NCI-H748 treated with DMSO at 0.1 percent for 48 hours (cell line): ENCODE measurements at places on chromosomes 6 and 20.

GRCh38 chr20:46142124-46142523 is 24.0 kb downstream of the CD40 start:
- no peak for DNase-seq

DNA sequence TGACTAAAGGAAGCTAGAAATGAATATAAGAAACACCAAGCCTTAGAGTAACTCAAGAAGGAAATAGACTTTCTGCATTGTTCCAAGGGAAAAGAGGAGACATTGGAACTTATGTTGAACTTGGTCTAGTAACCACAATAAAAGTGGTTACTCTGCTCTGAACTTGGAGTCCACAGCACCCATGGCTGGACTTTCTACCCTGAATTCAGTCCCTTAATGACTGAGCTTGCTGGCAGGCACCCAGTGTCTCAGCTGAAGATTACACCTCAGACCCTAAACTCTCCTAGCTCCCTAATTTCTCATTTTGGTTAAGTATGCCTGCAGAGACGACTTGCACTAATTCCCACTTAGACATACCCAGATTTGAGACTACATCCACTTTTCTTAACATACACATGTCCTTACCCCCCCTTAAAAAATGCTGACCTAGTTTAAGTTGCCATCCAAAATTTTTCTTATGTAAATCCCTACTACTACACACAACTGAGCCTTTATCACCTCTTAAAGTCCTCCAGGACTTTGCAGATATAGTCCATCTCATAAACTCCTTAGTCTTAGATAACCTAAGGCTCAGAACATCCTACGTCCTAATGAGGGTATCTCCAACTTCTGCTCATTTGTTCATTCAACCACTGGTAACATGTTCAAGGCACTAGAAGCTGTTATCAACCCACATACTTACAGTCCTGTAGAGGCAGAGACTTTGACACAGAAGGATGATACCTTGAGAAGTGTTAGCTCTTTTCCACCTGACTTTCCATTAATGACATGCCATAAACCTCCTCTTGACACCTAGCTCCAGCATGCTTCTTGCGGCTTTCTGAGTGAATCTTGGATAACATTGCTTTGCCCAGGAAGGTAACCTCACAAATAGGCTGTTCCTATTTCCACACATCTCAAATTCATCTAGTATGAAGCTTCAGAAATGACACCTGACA is 129.8 kb downstream of the ALDH8A1 start:
- no peak for DNase-seq

GRCh38 chr6:135256866-135257265 is 75.8 kb downstream of the MYB start:
- DNase-seq, result no peak

GRCh38 chr6:52050051-52050405 is 37.4 kb downstream of the PKHD1 start:
- no peak for DNase-seq

GRCh38 chr6:43949551-43949991 is 177.7 kb downstream of the MRPL14 start:
- DNase-seq, result no peak

DNA sequence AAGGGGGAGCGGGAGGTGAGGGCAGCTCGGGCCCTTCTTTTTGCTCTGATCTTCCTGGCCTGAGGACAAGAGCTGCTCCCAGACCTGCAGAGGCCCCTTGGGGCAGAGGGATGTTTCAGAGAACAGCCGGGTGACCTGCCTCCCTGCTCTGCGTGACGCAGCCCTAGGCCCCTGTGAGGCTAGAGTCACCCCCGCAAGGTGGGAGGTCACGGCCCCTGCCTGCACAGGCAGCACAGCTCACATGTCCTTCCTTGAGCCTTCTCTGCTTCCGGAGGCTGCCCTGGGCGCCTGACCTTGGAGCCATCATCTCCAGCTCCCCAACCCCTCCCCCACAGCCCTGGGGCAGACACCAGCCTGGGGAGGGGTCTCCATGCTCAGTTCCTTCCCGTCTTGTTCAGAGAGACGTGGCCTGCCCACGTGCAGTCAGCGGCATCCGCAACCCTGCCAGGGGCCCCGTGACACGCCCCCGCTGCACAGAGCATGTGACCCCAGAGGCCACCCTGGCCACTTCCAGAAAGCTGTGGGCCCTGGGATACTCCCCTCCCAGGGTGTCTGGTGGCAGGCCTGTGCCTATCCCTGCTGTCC is at the start of gene BIRC7:
TSS of gene BIRC7 (plus strand) at position 507 of the 585 bp plus-strand sequence. CDS start 192 bp downstream, outside the sequence.
- DNase-seq, result no peak

DNA sequence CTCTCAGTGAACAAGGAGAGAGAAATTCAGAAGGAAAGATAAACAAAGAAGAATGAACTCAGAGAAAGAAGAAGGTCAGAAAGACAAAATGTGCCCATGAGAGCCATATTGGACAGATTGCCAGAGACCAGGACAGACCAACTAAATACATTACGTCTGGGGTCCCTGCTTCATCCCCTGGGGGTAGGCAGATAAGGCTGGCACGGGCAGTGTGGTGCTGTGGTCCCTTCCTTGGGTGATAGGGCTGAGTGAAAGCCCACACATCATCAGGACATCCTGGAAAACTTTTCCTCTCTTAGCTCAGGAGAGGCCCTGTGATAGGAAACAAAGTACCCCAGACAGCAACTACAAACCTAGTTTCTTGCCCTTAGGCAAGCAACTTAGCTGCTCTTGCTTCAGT is 13.2 kb upstream of the ARMC12 start:
- no peak for DNase-seq

DNA sequence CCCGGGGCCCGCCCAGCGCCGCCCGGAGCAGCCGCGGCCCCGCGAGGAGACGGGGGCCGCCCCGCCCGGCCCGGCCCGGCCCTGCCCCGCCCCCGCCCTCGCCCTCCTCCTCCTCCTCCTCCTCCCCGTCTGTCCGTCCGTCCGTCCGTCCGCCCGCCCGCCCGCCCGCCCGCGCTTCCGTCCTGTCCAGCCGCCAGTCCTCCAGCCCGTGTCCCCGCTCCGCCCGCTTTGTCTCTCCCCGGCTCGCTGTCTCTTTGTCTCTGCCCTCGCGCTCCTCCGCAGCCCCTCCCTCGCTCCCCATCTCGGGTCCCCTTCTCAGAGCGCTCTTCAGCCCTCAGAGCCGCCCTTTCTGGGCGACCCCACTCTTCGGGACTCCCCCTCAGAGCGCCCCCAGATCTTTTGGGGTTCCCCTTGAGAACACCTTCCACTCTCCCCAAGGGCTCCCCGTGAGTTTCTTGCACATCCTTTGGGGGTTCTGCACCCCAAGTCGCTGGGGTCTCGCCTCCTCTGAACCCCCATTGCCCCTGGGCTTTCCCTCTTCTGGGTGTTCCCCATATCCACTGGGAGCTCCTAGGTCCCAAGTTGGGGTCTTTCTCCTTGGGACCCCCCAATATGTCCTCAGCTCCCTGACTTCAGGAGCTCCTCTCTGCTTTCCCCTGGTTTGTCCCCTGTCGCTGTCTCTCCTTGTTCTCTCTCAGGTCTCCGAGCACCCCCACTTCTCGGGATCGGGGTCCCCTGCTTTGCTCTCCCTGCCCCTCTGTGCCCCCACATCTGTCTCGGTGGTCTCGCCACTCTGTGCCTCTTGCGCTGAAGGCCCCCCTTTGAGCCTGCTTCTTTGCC is 79.5 kb upstream of the MYL9 start:
- DNase-seq, result peak; percentile 19

DNA sequence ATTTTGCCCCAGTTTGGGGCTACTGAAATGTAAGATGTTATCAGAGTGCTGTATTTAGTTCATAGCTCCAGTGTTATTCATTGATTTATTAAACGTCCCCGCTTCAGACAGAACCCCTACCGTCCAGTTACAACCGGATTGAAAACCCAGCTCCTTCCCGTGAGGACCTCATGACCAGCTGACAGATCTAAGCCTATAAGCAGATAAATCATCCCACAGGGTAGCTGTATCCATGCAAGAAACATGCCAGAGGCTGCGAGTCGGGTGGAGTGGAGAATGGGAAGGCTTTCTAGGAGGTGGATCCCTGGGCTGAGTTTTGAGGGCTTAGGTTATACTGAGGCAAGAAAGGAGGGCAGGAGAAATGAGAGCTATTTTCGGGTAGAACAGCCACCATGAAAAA is 260.0 kb downstream of the ARID1B start:
- DNase-seq, result no peak

GRCh38 chr6:56860475-56860874 is 94.4 kb upstream of the BEND6 start:
- no peak for DNase-seq

GRCh38 chr6:1802491-1803395 is 193.0 kb downstream of the FOXC1 start:
- no peak for DNase-seq

DNA sequence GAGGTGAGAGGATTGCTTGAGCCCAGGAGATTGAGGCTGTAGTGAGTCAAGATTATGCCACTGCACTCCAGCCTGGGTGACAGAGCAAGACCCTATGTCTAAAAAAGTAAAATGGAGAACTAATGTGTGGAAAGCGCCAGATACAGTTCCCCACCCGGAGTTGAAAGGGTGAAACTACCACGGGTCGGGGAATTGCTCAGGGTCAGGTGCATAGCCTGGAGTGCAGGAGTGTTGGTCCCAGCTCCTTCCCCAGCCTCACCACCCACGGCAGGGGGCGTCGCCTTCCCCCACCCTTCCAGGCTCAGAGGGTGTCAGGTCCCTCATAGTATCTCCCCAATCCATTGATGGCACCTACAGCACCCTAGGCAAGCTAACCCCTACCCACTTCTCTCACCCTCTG is 26.1 kb downstream of the C20orf203 start:
- no peak for DNase-seq

DNA sequence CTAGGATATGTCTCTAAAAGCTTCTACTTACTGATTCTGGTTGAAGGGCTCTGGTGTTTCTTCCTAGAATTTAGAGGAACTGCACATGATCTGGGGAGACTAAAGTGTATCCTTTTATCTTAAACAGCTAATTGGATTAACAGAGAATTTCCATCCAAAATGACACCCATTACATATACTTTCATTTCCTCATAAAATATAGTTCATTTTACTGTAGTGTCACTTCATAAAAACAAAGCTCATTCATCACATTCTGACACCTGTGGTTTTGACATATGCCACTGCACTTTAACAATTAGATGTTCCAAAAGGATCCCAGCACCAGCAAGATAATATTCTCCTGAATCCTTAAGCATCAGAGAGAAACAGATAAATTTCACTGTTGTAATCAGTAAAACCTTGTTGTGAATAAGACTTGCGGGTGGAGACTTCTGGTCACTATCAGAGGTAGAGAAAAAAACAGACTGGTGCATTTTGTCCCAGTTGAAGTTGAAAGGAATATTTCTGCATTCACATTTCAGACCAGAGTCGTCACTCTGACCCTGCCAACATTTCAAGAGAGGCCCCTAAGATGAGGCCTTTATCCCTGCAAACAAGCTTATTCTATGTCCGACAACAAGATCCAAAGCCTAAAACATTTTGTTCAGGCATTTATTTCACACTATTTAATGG is 175.3 kb upstream of the BMP5 start:
- no peak for DNase-seq

- DNase-seq, result no peak
These were observed 37.0 kb downstream of the RRBP1 start for GRCh38 chr20:17645010-17645409.

DNA sequence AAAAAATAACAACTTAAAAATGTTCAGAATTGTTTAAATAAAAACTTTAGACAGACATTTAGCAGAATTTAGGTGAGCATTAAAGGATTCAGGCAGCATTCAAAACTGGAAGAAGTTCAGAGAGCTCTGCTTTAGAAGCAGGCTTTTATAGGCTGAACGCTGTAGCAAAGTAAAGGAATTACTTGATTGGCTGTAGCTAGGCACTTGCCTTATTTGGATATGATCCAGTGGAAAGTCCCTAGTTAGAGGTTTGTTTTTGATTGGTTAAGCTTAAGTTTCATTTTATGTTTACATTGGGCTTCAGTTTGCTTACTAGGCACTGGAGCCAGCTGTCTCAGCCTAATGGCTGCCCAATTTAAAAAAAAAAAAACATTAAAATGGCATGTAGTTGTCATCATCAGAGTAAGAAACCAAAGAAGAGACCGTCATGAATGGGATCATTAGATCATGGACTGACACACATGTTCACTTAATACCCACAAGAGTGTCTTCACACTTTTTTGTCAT is 65.1 kb downstream of the CBFA2T2 start:
- peak; percentile 97 for DNase-seq

GRCh38 chr6:119148098-119148824 is 69.8 kb upstream of the FAM184A start:
- peak; percentile 64 for DNase-seq

GRCh38 chr6:105250533-105250932 is 70.7 kb upstream of the POPDC3 start:
- DNase-seq, result no peak

DNA sequence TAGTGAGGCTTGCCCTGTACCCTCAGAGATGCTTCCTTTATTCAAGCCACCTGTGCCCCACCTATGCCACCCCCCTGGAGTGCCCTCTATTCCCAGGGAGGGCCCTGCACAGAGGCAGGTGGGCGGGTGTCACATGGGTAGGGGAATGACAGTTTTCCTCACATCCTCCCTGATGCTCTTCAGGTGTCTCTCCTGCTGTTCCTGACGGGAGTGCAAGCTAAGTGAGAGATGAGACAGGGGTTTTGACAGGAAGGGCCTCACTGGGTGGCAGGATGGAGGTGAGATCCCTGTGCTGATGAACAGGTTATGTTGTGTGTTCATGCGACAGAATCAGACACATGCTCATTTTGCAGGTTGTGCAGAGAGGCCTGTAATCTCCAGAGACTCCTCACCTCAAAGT is 164.1 kb upstream of the CHD6 start:
- DNase-seq, result no peak

- DNase-seq, result peak; percentile 51
These were observed 1.3 kb downstream of the SRF start for GRCh38 chr6:43172104-43173007.

- no peak for DNase-seq
These were observed 347.7 kb downstream of the PRKN start for GRCh38 chr6:162379757-162380409.

GRCh38 chr6:1503811-1504210 is 105.9 kb upstream of the FOXC1 start:
- DNase-seq, result no peak

- no peak for DNase-seq
These were observed 32.1 kb downstream of the LAMA4 start for GRCh38 chr6:112221981-112222852.

DNA sequence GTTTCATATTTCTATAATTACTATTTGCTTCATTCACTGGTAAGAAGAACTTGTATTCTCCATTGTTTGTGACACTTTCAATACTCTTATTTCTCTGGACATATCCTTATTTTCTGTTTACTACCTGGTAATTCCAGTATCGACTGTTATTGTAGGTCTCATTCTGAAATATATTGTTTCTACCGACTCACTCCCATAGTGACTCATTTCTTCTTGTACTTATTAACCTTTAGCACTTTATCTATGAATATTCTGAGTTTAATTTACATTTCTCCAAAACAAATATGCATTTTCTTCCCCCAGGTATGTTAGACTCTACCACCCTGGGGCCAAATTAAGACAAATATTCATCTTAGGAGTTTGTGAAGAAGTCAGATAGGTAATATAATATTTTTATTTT is 164.5 kb upstream of the BTBD3 start:
- no peak for DNase-seq

GRCh38 chr6:55562318-55562717 is 16.7 kb downstream of the HMGCLL1 start:
- DNase-seq, result no peak
